T-helper 9 cell (primary cell): ENCODE measurements at places on chromosomes 1 and 21.
A peak's percentile ranks its signal among the peaks of the same experiment; 100 is the strongest.

- no peak for DNase-seq
Measured at GRCh38 chr1:225474439-225474985, 46.7 kb upstream of the LBR start.

- DNase-seq: no peak
Measured at GRCh38 chr1:65211331-65211730, 63.3 kb downstream of the AK4 start.

DNA sequence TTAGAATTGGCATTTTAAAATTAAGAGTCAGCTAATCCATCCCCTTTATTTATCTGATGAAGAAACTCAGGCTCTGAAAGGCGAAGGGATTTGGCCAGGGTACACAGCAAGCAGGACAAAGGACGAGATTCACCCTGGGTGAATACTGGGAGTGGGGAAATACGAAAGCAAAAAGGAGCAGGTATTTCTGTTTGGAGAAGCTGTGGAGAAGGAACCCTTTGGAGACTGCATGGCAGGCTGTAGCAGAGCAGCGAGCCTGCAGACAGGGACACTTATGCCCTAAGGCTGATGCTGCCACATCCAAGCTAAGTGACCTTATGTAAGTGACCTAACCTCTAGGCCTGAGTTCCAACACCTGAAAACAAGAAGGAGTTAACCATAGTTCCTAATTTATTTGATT, 207.2 kb upstream of the C1orf87 start:
- DNase-seq: no peak

- DNase-seq: no peak
Measured at GRCh38 chr1:244304656-244305055, 147.1 kb downstream of the ADSS2 start.

- no peak for DNase-seq
Measured at GRCh38 chr1:29648026-29648425, 411.7 kb downstream of the PTPRU start.

- DNase-seq: no peak
Measured at GRCh38 chr1:214234635-214235025, 46.3 kb upstream of the SMYD2 start.

- DNase-seq: no peak
Measured at GRCh38 chr1:11704194-11704529, 12.7 kb downstream of the DRAXIN start.

- DNase-seq: no peak
Measured at GRCh38 chr1:90142697-90143096, 147.8 kb downstream of the ZNF326 start.

DNA sequence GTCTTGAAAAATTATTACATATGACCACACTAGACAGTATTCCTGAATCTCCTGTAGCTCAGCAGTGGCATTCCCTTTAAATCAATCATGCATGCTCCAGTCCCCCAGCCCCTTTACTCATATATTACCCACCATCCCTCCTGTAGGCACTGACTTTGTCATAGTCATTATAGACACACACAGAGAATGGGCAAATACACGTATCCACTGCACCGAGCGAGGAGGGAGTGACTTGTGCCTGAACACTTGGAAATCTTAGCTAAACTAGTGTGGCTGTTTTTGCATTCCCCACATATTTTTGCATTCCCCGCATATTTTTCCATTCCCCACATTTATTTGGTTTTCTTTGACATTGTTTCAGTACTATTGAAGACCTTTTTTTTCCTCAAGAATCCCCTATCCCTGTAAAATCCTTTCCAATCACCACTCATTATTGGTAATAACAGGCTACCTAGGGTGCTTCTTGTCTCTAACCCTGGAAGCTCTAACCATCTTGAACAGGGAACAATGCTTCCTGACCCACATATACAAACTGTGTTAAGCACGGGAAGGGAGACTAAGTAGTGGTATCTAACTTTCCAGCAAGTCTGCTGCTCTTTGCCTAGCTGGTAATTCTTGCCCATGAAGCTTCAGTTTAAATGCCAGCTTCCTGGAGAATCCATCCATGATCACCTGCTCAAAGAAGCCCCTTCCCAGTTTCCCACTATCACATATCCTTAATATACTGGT, 534.4 kb upstream of the CAMK1G start:
- no peak for DNase-seq

DNA sequence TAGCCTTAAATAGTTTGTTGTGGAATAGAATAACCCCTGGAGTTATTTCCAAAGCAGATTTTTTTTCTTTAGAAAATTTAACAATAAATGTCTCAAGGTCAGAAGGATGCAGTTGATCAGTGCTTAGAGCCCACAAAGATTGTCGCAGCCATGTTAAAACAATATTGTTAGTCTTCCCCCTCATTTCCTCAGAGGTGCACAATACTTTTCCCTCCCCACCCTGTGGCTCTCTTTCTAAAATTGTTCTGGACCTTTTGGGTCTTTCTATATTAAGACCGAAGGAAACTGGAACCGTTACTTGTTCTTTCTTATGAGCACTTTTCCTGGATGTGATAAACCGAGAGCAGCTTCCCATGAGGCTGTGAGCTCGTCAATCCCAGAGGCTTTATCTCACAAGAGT, 333.7 kb downstream of the HLX start:
- no peak for DNase-seq

GRCh38 chr21:28799926-28800325, 192.8 kb downstream of the LTN1 start:
- no peak for DNase-seq

- no peak for DNase-seq
Measured at GRCh38 chr1:188433425-188433824, 1604.7 kb downstream of the PLA2G4A start.

GRCh38 chr1:182984621-182985020, 31.7 kb upstream of the SHCBP1L start:
- DNase-seq: no peak

- DNase-seq: peak; percentile 37
Measured at GRCh38 chr1:119885903-119886783, 10.2 kb downstream of the ADAM30 start.

- DNase-seq: no peak
Measured at GRCh38 chr1:228339059-228339704, 67.5 kb downstream of the TRIM11 start.

DNA sequence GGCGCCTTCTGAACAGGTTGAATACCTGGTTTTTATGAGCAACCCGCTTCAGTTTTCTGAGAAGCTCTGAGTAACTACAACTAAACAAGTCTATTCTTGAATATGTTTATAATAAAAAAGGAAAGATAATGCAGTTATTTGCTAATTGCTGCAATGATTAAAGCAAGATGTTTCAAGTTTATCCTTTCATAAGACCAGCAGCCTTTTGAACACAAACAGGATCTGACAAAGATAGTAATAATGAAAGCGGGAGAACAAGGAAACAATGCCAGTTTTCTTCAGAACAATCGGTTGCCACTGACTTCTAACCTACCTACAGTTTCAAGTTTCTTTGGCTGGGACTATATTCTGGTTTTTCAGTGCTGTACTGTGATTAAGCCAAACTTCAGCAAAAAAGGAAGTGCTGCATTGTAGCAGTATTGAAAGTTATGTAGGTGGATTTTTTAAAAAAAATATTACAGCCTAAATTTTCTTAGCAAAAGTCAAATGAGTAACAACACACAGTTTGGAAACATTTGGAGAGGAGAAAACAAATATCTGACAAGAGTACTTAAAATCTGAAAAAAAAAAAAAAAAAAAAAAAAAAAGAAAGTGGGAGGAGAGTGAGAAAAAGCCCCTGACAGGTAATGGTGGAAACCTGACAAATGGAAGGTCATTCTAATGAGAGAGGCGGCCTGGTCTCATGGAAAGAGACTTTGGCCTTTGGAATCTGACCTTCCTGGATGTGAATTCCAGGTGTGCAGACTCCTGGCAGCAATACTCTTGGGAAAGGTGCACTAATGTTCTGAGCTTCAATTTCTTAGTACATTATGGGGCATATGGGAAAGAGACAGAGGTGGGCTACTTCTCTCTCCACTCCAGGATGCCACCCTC, 11.4 kb downstream of the KCNJ15 start:
- no peak for DNase-seq

GRCh38 chr1:24178407-24178806, 8.7 kb downstream of the IFNLR1 start:
- no peak for DNase-seq

GRCh38 chr1:17419626-17420328, 19.7 kb downstream of the RCC2 start:
- peak; percentile 67 for DNase-seq

GRCh38 chr1:116112388-116113140, 1.4 kb downstream of the MAB21L3 start:
- DNase-seq: no peak

GRCh38 chr1:11158720-11159321, 30.3 kb upstream of the ANGPTL7 start:
- DNase-seq: no peak

DNA sequence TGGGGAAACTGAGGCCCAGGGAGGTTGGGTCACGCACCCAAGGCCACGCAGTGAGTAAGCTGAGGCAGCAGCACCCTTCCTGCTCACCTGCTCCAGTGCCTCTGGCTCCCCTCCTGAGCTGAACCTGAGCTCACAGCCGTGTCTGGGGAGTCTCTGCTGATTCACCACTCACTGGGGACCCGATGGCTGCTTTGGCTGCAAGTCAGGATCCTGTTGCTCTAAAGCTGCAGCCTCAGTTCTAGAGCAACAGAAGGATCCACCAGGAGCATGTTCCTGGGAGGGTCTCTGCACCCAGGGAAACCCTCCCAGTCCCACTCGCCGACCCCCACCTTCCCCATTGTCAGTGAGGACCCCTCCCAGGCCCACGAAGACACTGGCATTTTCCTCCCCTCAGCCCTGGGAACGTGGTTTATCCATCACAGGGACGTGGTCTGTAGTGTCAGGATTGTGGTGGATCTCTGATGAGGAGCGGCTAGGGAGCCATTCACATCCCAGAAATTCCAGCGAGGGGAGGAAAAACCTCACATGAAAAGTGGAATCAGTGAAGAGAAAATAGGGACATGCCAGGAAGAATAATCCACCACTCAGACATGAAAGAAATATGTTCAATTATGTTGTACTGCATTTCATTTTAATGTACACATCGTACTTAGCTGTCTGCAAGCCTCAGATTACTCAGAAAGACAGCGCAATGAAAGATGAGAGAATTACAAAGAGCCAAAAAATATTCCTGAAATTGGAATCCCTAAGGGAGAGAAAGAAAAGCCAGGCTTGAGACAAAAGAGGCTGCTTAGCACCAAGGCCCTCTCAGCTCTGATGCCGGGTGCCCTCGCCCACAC, 447.2 kb downstream of the MATN1 start:
- no peak for DNase-seq

- no peak for DNase-seq
Measured at GRCh38 chr1:48062353-48062752, 65.2 kb upstream of the TRABD2B start.

DNA sequence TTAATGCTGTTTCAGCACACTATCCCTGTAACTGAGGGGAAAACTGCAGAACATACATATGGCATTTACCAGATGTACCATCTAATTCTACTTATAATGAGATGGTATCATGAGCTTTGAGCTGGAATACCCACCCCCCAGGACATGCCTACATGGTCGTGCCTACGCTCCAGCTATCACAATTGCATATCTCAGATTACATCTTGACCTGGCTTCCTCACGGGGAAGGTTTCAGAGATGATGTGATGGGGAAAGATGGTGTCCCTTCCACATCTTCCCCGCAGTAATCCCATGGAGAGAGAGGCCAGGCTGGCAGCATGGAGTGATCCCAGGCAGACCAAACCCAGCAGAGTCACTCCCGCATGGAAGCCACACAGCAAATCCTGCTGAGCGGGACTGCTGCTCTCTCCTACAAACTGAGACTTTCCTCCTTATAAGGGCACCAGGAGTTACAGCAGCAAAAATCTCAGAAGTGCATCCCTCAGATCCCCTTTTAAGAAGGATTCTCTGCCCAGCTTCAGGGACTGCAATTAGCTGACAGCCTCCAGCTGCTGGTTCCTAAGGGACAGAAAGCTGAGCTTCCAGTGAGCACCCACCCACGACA, 67.1 kb downstream of the KCNH1 start:
- no peak for DNase-seq

- DNase-seq: no peak
Measured at GRCh38 chr1:16727190-16728111, 12.9 kb upstream of the RNU1-4 start.

GRCh38 chr1:205543351-205544301, 39.2 kb downstream of the CDK18 start:
- no peak for DNase-seq

DNA sequence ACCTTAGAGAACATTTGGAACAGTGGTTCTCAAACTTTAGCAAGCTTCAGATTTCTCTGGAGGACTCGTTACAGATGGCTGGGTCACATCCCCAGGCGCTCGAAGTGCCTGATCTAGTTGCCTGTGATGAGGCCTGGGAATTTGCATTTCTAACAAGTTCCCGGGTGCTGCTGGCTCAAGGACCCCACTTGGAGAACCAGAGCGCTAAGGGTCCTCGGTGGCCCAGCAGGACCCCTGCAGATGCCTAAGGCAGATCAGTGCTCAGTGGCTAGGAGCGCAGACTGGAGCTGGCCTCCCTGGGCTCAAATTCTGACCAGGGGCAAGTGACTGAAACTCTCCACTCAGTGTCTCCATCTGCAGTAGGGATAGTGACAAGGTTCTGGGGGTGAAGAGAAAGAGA, 208.2 kb downstream of the DYRK1A start:
- no peak for DNase-seq

- no peak for DNase-seq
Measured at GRCh38 chr1:228147151-228147693, 2.5 kb upstream of the GJC2 start.

- no peak for DNase-seq
Measured at GRCh38 chr1:100989306-100990077, 36.1 kb downstream of the DPH5 start.

- peak; percentile 72 for DNase-seq
Measured at GRCh38 chr1:6489799-6490180, 1.7 kb downstream of the PLEKHG5 start.

DNA sequence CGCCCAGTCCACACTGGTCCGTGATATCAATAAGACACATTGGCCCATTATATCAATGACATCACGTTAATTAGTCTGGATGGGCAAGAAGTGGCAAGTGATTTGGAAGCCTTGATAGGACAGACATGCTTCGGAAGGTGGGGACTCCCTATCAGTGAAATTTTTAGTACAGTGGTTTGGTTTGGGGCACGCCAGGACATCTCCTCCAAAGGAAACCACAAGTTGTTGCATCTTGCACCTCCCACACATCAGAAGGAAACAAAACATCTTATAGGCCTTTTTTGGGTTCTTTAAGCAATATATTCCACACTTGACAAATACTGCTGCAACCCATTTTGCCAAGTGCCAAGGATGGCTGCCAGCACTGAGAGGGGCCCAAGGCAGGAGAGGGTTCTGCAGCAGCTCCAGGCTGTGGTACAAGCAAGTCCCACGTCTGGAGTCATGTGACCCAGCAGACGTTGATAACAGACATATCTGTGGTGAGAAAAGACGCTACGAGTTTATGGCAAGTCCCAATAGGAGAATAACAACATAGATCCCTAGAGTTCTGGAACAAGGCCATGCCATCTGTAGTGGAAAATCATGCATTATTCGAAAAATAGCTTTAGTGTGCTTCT, 95.3 kb upstream of the DISP3 start:
- DNase-seq: no peak
